Mammary epithelial cell (primary cell): ENCODE measurements at places on chromosomes 6 and 20.
A peak's percentile ranks its signal among the peaks of the same experiment; 100 is the strongest.

DNA sequence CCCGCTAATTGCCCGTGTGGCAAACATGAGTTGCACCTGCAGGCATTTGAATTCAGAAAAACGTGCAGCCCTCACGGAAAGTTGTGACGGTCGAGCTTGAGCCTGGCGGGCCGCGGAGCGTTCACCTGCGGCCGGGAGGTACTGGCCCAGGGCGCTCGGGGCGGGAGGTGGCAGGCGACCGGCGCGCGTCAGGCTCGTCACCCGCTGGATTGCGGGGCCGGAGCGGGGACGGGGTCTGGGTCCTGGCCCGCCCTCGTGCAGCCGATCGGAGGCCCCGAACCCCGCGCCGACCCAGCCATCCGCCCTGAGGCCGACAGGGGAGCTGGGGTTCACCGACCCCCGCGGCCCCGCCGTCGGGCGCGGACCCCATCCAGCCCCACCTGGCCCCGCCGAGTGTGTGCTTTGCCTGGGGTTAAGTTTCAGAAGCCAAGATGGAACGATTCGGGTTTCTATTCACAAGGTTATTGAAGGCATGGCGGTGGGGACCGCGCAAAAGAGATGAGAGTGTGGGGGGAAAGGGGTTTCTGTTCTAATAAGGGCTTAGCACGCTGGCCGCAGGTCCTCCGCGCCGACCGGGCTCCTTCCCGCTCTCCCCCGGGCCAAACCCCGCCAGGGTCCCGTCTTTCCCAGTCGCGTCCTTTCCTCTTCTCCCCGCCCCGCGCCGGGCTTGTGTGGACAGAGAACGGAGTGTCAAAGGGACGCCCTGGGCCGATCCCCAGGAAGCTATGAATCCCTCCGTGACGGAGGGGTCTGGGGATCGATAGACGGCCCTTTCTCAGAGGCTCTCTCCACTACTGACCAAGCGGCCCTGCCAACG, 1.6 kb upstream of the HEY2 start:
- DNase-seq: peak; percentile 48

GRCh38 chr6:76435174-76435573, 362.7 kb upstream of the IMPG1 start:
- DNase-seq: no peak

DNA sequence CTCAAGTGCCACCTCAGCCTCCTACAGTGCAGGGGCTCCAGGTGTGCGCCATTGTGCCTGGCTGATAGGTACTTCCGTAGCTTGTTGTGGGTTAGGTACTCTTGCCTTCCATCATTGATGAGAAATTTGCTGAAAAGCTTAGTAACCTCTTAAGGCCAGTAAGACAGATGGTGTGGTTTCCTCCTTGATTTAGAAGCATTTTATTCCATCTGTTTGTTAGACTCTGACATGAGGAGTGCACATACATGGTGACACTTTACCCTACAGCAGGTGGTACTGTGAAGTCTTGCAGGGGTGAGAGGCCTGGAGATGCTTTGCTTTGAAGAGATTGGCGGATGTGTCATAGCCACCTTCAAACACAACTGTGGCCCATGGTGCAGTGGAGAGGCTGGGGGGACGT, 14.8 kb upstream of the MTG2 start:
- DNase-seq: no peak

GRCh38 chr6:143726015-143726647, 48.4 kb downstream of the PHACTR2 start:
- DNase-seq: no peak

DNA sequence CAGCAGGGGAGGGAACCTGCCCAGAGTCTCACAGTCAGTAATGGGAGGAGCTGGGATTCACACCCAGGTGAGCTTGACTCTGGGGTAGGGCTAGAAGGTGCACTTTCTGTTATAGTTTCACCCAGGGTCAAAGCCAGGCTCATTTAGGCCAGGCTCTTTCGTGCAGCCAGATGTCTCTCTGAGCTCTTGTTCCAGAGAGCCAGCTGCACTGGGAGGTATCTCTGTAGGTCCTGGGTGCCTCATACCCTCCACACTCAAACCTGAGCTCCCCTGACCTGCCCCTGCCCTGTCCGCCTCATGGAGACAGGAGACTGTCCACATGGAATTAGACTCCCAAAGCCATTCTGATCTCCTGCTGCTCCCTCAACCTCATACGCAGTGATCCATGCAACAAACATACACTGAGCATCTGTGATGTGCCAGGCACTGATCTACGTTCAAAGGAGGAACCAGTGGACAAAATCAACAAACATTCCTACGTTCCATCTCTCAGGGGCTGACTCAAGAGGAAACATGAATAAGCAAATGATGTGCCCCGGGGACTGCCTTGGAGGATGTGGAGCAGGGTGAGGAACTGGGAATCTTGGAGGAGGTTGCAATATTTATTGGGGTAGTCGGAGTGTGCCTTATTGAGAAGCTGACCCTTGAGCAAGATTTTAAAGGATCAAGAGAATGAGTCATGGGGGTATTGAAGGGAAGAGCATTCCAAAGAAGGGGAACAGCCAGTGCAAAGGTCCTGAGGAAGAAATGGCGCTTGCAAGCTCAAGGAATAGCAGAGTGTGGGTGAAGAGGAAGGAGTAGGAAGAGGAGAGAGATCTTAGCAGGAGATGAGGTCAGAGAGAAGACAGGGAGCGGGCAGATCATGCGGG, 71.3 kb upstream of the TOX2 start:
- peak; percentile 64 for DNase-seq

- DNase-seq: peak; percentile 71
Observed at GRCh38 chr20:4225745-4226144, 210.4 kb upstream of the RNF24 start.

DNA sequence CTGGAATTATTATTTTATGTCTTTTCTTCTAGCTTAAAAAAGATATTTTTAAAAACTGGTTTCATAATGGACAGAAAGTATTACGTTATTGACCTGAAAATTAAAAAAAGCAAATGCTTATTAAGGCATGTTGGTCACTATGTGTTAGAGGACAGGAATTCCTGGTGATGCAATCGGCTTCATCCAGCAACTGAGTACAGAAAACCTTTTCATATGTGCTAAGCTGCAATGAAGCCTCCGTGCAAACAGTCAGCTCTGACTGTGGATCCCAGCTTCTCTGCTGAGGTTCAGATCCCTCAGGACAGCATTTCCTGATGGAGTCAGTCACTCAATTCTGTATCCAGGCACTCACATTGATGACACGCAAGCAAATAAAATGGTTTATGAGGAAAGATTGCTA, 22.7 kb upstream of the BMP2 start:
- peak; percentile 36 for DNase-seq

DNA sequence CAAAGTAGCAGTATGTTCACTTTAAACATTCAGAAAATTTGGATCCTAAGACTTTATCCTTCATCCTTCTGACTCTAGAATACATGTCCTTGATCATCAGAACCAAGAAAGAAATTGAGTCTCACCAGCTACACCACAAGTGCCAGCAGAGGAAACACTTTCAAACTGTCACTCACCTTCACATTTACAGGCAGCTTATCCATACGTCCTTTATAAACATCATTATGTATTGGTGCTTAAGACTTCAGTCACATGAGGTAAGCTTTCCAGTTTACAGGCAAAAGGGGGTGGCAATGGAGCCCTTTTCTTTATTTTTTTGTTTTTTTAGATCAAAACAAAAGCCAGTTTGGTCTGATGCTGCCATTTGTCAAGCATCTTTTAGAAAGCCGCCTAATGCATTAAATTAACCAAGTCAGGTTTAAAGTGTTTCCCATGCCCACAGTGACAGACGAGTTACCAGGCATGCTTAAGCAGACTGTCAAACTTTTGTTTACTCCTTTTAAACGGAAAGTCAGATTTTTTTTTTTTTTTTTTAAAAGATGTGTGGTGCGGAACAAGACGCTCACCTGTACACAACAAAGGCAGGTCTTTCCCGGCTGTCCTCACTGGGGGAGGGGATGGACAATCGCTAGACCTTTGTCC, 952 bp upstream of the BRPF3 start:
- DNase-seq: peak; percentile 2

DNA sequence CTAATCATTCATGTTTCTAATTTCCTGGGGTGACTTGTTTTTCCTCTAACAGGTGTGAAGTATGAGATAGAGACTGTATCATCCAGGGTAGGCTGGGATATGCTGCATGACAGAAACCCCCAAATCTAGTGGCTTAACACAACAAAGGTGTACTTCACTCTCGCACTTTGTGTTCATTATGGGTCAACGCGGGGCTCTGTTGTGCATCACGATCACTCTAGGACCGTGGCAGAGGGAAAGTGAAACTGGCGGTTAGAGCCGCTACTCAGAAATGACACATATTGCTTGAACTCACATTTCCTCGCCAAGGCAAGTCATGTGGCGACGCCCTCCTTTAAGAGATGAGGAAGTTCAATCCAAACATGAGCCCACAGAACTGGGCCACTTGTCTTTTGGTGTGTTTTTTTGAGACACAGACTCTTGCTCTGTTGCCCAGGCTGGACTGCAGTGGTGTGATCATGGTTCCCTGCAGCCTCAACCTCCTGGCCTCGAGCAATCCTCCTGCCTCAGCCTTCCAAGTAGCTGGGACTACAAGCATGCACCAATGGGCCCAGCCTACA, 41.3 kb downstream of the PCNA start:
- peak; percentile 17 for DNase-seq

DNA sequence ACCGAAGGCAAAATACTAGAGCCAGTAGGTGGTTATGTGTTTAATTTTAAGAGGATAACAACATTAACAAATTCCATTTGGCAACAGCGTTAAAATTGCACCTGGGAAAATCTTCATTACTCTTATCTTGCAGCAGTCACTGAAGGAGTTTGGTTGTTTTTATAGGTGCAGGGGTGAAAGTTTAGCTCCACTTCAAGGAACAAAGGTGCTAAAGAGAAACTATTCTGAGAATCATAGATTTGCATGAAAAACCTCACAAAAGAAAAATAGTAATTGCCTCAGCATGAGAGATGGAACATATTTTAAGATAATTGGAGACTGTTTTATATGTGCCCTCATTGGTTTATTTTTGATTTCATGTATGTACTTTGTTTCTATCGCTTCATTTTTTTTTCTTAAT, 444.4 kb downstream of the UTRN start:
- DNase-seq: no peak

DNA sequence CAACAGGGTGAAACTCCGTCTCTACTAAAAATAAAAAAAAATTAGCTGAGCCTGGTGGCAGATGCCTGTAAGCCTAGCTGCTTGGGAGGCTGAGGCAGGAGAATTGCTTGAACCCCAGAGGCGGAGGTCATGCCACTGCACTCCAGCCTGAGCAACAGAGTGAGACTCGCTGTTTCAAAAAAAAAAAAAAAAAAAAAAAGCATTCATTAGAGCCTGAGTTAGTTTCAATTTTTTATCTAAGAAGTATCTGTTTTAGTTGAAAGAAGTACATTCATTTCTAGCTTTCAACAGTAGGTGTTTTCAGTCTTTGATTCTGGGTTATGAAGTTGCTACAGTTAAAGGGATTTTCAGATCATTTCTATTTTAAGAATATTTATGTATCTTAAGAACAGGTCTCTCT, 42.2 kb downstream of the ZNF292 start:
- DNase-seq: no peak

GRCh38 chr20:2204021-2204420, 91.8 kb upstream of the TGM3 start:
- no peak for DNase-seq

DNA sequence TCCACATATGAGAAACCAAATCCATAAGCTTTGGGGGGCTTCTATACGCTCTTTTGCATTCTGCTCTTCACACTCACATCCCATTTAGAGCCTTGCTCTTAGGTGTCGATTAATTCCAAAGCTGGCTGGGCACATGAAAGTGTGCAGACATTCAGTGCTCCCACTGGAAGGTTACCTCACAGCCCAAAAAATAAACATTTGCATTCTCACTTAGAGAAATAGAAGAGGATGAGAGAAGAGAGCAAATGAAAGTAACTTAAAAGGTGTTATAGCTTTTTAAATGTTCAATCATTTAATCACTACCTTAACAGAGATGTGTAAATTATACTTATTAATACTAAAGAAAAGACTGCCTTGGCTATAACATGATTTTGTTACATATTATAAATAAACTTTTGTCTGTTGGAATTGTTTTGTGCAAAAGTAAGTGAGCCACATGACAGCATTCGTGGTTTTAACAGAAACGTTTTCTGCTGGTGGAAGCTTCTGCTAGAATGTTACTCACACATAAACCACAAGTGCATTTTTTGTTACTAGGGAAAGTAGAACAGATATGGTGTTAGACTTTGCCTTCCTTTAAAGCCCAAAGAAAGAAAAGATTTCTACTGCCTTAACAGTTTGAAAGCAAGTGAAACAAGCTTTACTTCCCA, 116.7 kb downstream of the SIM1 start:
- DNase-seq: peak; percentile 57

GRCh38 chr6:6218759-6219085, 101.7 kb downstream of the F13A1 start:
- DNase-seq: peak; percentile 8

DNA sequence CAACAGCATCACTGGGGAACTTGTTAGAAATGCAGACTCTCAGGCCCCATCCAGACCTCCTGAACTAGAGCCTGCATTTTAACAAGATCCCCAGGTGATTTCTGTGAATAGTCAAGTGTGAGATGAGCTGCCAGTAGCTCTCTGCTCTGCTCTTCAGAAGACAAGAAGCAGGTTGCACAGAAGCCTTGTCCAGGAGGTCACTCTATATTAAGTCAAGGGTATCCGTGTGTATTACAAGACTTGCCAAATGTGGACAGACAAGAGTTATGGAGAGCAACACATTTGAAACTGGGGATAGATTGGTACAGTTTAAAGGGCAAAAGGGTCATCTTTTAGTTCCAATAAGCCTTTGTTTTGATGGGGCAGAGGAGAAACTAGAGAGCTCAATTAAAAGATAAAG, 23.2 kb upstream of the RIN2 start:
- DNase-seq: no peak

- DNase-seq: no peak
Observed at GRCh38 chr6:20932284-20932683, 398.0 kb downstream of the CDKAL1 start.

- no peak for DNase-seq
Observed at GRCh38 chr6:75492386-75493153, 1.0 kb downstream of the FILIP1 start.

- no peak for DNase-seq
Observed at GRCh38 chr6:94769197-94769596, 808.1 kb upstream of the MANEA start.

GRCh38 chr6:75906871-75907270, 157.8 kb downstream of the MYO6 start:
- DNase-seq: no peak

DNA sequence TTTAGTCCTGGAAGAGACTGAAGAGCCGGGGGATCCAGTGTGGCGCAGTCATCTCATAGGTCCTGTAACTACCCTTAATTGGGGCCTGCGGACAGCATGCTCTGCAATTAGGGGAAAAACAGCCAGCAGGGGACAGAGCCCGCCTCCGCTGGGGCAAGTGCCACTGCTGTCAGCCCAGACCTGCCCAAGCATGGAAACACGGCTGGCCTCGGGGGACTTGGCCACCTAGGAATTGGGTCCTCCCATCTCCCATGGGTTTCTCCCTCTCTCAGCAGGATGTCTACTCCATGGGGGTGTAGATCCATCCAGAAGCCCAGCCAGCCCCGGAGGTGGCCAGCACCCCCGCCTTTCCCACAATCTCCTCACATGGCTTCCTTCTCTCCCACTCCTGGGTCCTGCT, 3.6 kb downstream of the GHRH start:
- DNase-seq: no peak
